ENCODE measurements at places on chromosomes 4 and X.

- DNase-seq, result no peak
These were observed 213.6 kb downstream of the PALLD start for GRCh38 chr4:168710353-168710946.

DNA sequence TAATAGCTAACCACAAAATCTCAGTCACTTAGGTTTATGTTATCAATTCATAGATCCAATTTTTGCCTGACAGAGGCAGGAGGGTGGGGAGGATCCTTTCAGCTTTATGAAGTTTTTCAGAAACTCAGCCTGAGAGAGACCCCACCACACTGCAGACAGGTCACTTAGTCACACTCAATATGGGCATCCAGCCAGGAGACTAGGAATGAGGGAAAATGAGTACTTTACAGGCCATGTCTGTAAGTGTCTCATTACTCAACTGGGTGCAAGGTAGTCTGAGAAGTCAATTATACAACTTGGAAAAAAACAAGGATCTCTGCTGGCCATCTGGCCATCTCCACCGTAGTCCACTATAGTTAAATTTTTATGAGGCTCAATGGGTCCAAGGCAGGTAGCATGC is 365.9 kb downstream of the INPP4B start:
- no peak for DNase-seq

GRCh38 chr4:33661636-33662035 is 2582.7 kb downstream of the ARAP2 start:
- DNase-seq, result no peak

- DNase-seq, result no peak
These were observed 296.3 kb downstream of the GALNTL6 start for GRCh38 chr4:172109466-172109865.

DNA sequence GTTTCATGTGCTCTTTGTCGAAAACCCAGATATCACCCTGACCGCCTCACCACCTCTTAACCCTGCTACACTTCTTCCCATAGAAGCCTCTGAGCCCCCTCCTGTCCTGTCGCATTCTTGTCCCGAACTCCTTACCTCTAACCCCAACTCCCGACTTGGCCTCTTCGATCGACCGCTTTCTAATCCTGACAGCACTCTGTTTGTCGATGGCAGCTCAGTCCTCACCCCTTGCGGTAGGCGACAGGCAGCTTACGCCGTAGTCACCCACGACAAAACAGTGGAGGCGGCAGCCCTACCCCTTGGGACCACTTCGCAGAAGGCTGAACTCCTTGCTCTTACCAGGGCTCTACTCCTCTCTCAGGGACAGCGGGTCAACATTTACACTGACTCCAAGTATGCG is 961.7 kb downstream of the RPA4 start:
- DNase-seq, result no peak

DNA sequence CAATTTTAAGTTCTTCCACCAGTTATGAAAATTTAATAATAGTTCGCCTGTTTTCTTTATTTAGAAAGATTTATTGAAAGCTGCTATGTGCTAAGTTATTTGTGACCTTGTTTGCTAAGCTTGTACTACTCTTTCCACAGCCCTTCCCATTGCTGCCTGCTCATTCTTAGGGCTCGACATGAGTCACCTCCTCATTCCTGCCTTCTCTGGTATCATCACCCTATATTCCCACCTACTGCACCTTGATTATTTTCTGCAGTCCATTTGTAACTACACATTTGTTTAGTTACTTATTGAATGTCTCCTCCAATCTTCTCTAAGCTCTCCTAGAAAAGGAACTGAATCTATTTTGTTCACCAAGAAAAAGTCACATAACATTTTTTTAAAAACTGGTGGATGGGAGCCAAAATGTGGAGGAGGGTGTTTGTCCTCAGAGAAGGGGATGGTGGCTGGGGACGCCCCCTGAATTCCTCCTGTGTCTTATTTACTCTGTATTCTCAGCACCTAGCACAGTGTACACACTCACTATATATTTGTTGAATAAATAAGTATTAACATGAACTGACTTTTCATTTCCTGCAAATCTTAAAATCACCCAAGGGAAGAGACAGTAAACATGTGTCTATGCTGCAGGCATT is 3.7 kb upstream of the RAB9A start:
- no peak for DNase-seq

DNA sequence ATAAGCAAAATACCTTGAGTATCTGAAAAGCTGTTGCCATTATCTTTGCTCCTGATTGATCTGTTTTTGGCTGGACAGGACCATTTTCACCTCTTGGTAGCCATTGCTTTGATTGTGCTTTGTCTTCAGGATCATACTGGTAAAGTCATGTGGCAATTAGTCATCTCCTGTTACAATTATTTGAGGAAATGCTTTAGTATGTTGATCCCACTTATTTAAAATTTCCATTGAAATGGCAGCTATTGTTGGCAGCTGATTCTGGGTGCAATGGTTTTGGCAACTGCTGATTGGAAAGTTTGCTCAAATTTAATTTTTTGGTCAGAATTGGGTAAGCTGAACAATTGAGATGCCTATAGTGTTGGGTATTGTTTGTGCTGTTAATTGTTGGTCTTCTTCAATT is 238.3 kb upstream of the TLL1 start:
- DNase-seq, result no peak
